Left renal cortex interstitium (tissue), 4 donors: ENCODE measurements at places on chromosomes 16 and 17.

DNA sequence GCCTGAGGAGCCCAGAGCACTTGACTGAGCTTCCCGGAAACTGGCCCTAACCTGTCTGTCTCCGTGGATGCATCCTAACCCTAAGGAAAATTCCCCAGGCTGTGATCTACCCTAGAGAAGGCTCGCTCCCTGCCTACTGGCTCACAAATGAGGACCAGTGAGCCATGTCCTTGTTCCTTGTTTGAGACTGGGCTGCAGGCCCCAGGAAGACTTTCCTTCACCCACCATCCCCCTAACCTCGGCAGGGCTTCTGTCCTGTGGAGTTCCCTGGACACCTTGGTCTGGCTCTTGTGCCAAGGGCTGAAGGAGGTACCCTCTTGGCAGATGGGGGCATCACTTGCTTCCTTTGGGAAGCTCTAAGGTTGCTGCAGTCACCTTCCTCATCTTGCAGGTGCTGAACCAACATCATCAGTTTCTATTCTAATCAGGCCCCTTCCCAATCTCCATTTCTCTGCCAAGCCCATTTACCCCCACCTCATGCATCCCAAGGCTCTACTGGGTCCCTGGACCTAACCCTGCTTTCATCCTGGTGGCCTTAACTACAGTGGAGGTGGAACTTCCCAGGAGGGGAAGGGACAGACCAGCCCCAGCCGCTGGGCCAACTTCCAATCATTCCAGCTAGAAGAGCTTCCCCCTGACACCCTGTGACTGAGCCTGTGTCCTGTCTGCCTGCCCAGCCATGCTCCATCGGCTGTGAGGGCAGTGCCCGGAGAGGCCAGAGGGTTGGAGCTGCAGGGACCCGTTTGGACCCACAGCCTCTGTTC is 12.4 kb downstream of the RNF40 start:
- no peak for DNase-seq

- no peak for DNase-seq
Observed at GRCh38 chr16:68564382-68564985, 25.4 kb downstream of the ZFP90 start.

DNA sequence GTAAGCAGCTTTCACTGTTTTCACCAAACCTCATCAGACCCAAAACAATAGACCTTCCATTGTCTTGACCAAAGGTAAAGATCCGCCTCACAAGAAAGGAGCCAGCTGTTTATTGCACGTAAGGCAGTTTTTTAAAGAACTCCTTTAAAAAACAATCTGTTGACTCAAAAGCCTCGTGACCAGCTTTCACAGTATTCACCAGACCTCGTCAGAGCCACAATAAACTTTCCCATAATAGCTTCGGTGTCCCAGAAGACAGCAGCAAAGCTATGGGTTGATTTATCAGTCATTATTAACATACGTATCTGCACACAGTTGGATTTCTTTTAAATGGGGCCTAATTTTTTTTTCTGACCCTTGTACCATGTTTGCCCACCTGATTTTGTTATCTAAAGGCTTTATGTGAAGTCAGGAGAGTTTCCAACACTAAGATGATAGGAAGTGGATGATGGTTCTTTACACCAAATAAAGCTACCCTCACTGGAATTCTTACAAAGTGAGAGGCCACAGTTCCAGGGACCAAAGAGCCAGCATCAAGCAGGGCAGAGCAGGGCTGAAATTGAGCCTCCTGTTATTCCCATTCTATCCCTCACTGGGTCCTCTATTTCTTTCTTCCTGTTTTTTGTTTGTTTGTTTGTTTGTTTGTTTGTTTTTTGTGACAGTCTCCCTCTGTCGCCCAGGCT is 17.6 kb upstream of the HELZ start:
- no peak for DNase-seq

DNA sequence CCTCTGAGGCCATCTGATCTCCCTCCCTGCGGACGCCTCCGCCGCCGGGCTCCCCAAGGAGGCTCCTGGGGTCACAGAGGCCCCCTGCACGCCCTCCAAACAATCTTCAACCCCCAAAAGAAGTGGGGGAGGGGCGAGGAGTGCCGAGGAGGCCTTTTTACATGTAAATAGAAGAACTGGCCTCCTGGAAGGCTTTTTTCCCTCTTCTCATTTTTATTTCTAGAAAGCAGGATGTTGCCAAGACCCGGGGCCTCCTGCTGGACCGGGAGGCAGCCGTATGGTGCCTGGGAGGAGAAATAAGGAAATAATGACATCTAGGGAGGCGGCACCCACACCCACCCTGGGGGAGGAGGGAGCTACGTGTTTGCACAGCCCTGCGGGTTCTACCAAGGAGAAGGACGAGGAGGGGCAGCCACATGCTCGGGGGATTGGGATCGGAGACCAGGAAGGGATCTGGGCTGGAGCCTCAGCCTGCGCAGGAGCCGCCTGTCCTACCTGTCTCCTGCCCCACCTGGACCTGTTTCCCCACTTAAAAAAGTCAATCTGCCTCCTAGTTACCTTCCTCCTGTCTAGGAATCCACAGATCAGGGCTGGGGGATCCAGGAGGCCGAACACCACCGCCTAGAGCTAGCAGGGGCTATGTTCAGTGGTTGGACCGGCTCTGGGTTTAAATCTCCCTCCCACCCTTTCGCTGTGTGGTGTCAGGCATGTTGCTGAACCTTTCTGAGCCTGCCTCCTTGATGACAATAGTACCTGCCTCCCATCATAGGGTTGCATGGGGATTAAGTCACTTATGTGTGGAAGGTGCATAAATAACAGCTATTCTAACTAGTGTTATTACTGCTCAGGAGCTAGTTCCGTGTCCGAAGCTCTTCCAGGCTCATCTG is 175.7 kb upstream of the GSE1 start:
- DNase-seq, result no peak

DNA sequence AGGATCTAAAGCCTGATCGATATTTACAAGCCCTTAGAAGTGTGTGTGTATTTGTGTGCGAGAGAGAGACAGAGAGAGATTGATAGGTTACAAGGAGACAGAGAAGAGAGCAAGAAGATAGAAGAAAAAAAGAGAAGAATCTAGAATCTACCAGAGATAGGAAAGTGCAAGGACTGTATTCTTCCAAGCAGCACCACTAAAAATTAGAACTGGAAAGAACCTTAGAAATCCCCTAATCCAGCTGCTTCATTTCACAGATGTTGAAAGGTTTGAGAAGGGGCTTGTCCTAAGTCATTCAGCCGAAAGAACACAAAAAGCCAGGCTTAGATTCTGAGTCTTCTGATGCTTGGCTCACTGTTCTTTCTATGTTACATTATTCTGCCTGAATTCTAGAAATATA is 92.2 kb downstream of the HS3ST3A1 start:
- DNase-seq, result no peak

DNA sequence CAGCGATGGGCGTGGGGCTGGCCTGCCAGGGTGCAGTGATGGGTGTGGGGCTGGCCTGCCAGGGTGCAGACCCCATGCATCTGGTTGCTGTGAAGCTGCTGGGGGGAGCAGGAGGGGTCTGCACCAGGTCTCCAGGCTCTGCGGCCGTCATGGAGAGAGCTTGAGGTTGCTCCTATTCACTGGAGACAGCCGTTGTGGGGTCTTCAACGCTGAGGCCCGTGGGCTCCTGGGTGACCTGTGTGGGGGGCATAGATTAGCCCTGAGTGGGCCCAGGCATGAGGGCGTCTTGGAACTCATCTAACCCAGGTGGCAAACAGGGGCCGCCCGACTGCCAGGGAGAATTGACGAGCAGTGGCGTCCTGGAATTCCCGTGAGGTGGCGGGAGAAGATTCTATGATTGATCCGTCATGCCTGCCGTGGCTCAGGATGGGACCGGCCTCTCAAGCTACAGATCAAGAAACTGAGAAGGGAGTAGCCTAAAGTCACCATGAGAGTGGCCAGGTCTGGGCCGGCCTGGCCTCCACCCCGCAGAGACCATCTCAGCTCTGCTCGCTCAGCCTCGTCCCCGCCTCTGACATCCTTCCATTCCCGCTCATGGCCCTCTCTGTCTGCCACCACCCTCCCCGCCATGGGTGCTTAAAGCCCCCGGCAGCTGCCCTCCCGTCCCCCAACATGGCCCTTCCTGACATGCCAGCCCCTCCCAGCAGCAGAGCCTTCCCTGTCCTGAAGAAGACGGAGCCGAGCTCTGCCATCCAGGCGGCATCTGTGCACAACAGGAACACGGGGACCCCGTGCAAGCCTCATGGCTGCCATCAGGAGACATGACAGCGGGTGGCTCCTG is 50.7 kb upstream of the ACSF3 start:
- no peak for DNase-seq

- no peak for DNase-seq
Observed at GRCh38 chr16:31704138-31704537, 169.5 kb upstream of the ZNF267 start.

DNA sequence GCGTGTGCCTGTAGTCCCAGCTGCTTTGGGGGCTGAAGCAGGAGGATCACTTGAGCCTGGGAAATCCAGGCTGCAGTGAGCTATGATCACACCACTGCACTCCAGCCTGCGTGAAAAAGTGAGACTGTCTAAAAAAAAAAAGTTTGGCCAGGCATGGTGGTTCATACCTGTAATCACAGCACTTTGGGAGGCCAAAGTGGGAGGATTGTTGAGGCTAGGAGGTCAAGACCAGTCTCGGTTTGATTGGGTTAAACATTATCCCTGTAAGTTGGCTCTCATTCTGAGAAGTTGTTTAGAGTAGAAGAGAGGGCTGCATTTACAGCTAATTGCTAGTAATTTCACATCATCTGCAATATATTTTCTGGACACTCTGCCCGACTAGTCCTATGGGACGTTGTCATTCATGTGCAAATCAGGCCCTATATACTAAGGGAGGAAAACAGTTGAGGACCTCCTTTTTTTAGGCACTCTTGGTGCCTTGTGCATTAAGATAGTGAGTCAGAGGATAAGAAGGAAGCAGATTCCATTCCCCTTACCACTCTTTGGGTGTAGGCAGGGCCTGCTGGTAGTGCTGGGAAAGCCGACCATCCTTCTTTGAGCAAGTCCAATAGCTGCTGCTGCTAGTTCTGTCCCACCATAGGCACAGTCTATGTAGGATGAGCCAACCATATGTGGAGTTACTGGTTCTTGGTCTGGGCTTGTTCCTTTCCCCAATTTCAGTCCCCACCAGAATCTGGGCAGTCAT is 18.7 kb downstream of the HMOX2 start:
- DNase-seq, result no peak
